ENCODE measurements at places on chromosomes 13 and 19. TPM values are rescaled to one million over a fixed set of nuclear protein-coding genes. Genes with fewer than 3 reads are reported as not detected.

PROZ gene
- not detected for total RNA-seq

TSKS gene
- 1.3 TPM for total RNA-seq

BRME1 gene
- 4.1 TPM for total RNA-seq

NOVA2 gene
- 0.18 TPM for total RNA-seq

VWA8 gene
- total RNA-seq = 14.9 TPM

ELSPBP1 gene
- total RNA-seq = not detected

ERICH4 gene
- not detected for total RNA-seq

CRB3 gene
- total RNA-seq = 0.45 TPM

SMIM44 gene
- total RNA-seq = not detected

ADAT3 gene
- 11.4 TPM for total RNA-seq

RCBTB1 gene
- total RNA-seq = 18.1 TPM

CLEC17A gene
- total RNA-seq = not detected

PGLYRP1 gene
- not detected for total RNA-seq

CERS1 gene
- total RNA-seq = not detected

ZNF560 gene
- total RNA-seq = not detected

MPHOSPH8 gene
- total RNA-seq = 41.5 TPM

MCF2L gene
- 1.6 TPM for total RNA-seq

DACT3 gene
- 1.2 TPM for total RNA-seq

NAT14 gene
- 14.6 TPM for total RNA-seq

PDE4A gene
- 103 TPM for total RNA-seq

DEDD2 gene
- 40.7 TPM for total RNA-seq

PPP2R1A gene
- 168 TPM for total RNA-seq
